ENCODE measurements at places on chromosomes 2 and 18. TPM values are rescaled to one million over a fixed set of nuclear protein-coding genes. Genes with fewer than 3 reads are reported as not detected.

The ITPRIPL1 gene
- 0.26 TPM for total RNA-seq

The EFR3B gene
- 3.3 TPM for total RNA-seq

The CCDC195 gene
- not detected for total RNA-seq

The DYNAP gene
- not detected for total RNA-seq

The GAL3ST2 gene
- not detected for total RNA-seq

The RAB31 gene
- total RNA-seq, result 73.6 TPM

The TNFAIP6 gene
- 25.2 TPM for total RNA-seq

The MYO3B gene
- total RNA-seq, result 0.12 TPM

The RNU2-63P gene
- not detected for total RNA-seq

The GREB1L gene
- total RNA-seq, result 1.2 TPM

The SCG2 gene
- total RNA-seq, result 4.0 TPM

The PDE11A gene
- under 0.01 TPM for total RNA-seq

The AQP12B gene
- not detected for total RNA-seq

The FAM98A gene
- total RNA-seq, result 39.2 TPM

The STEAP3 gene
- 1.7 TPM for total RNA-seq

The DAW1 gene
- 4.1 TPM for total RNA-seq

The ALMS1 gene
- total RNA-seq, result 13.6 TPM

The TXNDC2 gene
- total RNA-seq, result not detected

The LRRC30 gene
- total RNA-seq, result not detected

The OTOF gene
- not detected for total RNA-seq

The RGPD4 gene
- total RNA-seq, result under 0.01 TPM

The AMER3 gene
- not detected for total RNA-seq

The MERTK gene
- total RNA-seq, result 4.9 TPM

The IL36A gene
- not detected for total RNA-seq
